ENCODE measurements at places on chromosomes 11 and 22.

DNA sequence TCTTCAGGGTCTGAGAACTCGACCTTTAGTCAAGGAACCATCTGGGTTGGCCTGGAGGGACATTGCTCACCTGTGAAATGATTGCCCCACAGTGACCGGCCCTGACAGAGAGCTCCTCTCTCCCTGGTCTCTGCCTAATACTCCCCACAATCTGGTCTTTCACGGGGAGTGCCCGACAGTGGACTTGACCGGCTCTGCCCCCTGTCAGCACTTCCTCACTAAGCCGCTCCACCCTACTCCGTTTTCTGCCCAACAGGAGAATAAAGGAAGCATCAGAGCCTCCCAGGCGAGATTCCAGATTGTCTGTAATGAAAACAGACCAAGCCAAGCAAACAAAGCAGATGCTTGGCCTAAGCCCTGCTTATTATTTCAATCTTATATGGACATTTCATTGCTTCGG is 87.8 kb downstream of the FBXO7 start:
- no peak for DNase-seq

DNA sequence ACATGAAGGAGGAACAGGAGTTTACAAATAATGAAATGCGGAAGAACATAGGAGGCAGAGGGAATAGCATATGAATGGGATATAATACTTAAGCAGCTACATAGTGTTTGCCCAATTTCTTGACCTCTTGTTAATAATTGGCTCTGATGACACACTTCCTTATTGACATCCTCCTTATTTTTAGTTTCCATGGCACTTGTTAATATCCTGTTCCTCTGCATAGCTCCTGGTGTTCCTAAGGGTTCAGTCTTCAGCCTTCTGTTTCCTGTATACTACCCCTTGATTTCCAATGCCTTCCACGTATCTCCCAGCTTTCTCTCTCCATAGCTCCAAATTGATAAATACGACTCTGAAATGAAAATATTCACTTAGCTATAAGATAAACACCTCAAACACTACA is 663.8 kb upstream of the API5 start:
- no peak for DNase-seq

DNA sequence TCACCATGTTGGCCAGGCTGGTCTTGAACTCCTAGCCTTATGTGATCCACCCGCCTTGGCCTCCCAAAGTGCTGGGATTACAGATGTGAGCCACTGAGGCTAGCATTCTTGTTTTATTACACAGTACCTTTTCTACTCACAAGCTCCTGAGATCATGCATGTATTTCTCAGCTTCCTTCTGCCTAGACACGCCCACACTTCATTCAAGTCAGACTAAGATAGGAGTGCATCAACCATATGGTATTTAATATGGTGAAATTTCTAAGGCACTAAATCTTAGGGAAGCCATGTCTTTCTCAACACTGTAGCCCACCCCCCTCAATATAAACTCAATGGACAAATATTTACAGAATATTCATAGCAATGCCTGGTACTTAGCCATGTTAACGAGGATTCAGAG is 62.1 kb downstream of the SLC25A17 start:
- no peak for DNase-seq

- DNase-seq = no peak
Measured at GRCh38 chr11:60498853-60499252, 6.3 kb downstream of the MS4A12 start.

DNA sequence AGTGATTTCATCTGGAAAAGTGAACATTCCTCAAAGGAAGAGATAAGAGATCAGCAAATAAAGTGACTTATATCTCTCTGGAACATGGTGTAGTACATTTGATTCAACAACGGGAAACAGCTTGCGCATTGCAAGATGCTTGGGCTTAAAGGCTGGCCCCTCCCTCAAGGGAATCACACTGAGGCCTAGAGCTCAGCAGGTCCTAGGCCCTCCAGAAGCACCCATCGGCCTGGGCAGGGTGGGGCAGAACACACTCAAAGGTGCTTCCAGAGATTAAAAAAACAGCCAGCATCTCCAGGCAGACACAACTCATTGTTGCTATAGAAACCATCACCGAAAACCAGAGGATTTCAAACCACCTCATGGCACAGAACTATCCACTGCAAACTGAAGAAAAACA is 69.0 kb upstream of the ARFGAP3 start:
- no peak for DNase-seq

DNA sequence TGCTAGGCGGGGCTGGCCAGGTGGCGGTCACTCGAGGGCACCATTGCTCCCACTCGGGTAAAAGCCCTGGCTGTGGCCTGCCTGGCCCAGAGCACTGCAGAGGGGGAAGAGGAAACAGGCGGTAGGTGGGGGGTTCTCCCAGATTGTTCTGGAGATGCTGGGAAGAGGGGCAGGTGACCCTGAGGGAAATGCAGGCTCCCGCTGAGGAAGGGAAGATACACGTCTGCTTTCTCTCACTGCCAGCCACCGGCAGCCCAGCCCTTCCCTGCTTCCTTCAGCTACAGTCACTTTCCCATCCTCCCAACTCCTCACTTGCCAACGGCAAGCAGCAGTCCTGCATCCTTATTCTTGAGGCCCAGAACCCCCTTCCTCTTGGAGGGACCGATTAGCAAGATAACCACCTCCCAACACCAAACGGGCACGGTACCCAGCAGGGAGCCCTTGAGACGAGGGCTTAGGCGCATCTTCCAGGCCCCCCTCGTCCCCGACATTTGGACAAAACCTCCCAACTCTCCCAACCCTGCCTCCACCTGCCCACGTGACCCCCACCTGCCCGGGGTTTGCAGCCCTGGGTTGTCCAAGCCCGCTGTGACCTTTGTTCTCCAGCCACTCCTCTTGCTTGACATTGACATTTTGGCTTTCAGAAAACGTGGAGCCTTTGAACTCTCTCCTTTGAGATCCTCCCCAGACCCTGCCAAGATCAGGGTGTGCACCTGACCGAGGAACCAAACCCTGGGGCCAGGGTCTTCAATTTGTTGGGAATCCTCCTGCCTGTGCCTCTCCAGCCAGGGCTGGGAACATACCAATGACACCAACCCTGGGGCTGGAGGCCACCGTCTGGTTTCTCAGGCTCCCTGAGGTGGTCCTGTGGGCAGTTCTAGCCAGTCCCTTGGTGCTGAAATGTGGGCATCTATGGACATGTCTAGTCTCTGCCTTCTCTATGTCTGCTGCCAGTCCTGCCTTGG is 48.8 kb upstream of the TTLL12 start:
- DNase-seq = no peak

DNA sequence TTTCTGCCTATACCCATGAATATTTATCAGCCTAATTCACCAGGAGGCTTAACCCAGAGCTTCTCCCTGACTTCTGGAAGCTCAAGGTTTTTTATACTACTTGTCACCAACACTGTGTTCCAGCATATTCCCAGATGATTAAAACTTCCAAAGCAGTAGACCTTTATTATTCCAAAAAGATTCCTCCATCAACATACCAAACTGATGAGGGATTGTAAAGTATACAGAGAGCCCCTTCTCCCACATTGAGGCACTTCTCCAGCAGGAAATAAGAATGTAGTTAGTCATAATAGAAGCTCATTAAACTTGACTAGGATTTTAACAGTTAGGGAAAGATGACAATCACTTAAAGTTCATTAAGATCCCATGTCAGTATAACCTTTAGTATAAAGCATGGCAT is 51.4 kb upstream of the CEP126 start:
- peak; percentile 66 for DNase-seq

DNA sequence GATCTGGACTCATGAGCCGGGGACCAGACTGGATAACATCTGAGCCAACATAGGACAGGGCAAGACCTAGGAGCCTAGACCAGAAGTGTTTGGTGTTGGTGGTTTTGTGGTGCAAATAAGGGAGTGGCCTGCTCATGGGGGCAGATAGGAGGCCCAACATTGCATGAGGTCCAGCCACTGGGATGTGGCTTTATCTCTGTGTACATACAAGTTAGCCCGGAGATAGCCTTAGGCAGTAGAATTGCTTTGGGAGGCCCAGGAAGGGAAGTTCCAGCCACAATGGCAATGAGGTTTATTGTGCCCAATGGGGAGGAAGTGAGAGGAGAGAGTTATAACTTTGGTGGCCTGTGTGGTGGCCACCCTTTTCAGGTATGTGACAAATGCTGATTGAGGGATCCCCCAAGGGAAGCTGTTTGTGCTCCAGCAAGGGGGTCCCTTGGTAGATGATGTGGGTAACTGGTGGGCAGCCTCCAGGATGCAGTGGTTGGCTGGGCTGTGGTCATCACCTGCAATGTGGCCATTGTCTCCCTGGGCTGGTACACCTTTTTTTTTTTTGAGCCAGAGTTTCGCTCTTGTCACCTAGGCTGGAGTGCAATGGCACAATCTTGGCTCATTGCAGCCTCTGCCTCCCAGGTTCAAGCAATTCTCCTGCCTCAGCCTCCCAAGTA is 6.4 kb downstream of the LMO2 start:
- no peak for DNase-seq

GRCh38 chr11:108895579-108896480 is 231.0 kb downstream of the DDX10 start:
- DNase-seq = no peak

DNA sequence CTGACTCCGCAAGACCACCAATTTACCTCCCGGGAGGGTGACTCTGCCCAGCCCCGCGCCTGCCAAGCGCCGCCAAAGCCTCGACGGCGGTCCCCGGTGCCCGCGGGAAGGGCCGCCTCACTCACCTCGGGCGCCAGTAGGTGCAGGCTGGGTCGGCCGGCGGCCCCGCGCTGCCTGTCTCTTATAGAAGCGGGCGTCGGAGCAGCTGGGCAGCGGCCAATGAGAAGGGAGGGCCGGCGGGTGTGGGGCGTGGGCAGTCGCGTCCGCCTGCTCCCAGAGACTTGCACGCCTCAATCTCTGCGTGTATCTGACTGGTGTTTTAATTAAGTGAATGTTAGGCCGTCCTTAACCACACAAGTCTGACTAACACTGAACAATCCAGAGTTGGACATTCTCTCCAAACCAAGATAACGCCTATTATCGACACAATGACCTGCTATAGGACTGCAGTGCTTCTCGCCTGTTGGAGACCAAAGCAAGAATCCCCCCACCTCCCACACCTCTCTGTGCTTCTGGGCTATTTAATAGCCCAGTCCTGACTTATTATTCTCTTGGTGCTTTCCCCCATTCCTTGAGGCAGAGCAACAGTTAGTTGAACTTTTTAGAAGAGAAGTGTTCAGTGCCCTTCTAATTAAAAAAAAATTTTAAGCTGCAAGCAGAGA is at the start of gene TPH1:
TPH1 (minus strand) TSS at position 154 of the 662 bp plus-strand sequence. CDS start 5,507 bp downstream, outside the sequence.
- peak; percentile 22 for DNase-seq

- DNase-seq = no peak
Measured at GRCh38 chr11:32606220-32606619, 22.6 kb downstream of the EIF3M start.

GRCh38 chr11:65692367-65692766 is 19.7 kb upstream of the KAT5 start:
- DNase-seq = no peak

- no peak for DNase-seq
Measured at GRCh38 chr11:128803449-128804245, 63.4 kb downstream of the KCNJ1 start.

- peak; percentile 72 for DNase-seq
Measured at GRCh38 chr11:118171269-118172062, 5.0 kb downstream of the SCN2B start.

DNA sequence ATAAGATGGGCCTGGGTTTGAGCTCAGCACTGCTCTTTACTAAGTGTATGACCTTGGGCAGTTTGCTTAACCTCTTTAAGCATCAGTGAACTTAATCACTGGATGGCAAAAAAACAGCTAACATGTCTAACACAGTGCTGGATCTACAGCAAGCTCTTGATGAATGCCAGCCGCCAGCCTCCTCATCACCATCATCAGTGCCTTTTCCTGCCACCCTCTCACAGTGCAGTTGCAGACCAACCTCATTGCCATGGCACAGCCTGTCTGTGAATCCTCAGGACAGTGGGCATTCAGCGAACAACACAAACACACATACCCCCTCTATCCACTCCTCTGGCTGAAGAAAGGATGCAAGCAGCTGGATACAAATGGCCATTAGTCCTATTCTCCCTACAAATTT is 133.0 kb downstream of the OPCML start:
- no peak for DNase-seq

DNA sequence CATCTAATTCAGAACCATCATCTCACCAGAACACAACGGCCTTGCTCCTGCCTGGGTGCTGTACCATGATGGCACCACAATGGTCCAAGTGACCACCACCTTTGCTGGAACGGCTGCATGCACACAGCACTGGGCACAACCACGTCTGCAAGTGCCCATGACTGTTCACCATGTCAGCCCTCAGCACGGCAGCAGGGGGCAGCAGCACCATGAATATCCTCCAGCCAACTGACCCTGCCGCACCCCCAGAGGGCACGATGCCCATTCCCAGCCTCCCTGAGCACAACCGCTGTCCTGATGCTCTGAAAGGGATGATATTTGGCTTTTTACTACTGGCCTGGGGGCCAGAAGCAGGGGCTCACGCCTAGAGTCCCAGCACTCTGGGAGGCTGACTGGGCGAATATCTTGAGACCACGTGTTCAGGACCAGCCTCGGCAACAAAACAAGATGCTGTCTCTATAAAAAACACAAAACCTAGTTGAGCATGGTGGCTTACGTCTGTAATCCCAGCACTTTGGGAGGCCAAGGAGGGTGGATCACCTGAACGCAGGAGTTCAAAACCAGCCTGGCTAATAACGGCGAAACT is 25.7 kb downstream of the DRD4 start:
- DNase-seq = peak; percentile 77

- DNase-seq = peak; percentile 63
Measured at GRCh38 chr11:128711136-128711535, 17.3 kb downstream of the FLI1 start.

DNA sequence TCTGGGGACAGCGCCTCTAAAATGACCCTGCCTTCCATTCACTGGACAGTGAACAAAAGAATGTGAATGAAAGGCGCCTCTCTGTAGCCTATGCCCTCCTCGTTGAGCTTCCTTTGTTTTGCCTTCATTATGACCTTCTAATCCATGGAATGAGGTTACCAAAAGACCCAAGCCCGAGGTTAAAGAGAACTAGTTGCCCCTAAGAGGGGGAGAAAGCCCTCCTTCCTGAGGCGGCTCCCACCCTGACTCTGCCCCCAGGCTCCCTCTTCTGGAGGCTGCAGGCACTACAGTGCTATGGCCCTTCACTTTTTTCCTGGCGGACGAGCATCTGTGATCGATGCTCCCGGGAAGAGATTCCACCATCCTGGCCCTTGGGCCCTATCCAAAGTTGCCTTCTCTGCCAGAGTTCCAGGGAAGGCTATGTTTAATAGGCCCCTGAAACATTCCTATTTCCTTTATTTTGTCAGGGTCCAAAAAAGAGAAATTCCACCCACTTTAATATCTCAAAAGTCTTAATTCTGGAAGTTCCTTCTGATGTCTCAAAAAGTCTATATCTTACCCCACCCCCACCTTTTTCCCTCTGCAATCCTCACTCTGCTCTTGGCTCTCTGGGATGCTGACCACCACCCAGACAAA is 147.3 kb downstream of the FEZ1 start:
- DNase-seq = peak; percentile 27

DNA sequence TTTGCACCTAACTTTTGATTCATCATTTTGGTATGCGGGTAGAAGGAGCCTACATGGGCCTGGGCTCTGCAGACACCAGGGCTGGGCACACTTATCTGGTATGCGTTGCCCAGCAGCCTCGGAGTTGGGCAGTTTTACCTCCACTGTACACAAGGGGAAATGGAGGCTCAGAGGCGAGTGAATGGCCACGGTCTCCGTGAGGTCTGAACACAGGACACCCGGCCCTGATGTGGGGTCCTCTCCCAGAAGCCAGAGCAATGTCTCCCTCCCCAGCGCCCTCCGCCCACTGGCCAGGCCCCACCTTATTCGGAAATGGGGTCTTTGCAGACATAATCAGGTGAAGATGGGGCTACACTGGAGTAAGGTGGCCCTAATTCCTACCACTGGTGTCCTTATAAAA is 43.7 kb downstream of the OSBPL5 start:
- no peak for DNase-seq

All from COLO829 (cell line).